ENCODE measurements at places on chromosomes 3 and 15.

- DNase-seq = no peak
Observed at GRCh38 chr15:59244337-59244736, 37.7 kb downstream of the LDHAL6B start.

- no peak for DNase-seq
Observed at GRCh38 chr3:56118968-56119367, 349.3 kb downstream of the ERC2 start.

DNA sequence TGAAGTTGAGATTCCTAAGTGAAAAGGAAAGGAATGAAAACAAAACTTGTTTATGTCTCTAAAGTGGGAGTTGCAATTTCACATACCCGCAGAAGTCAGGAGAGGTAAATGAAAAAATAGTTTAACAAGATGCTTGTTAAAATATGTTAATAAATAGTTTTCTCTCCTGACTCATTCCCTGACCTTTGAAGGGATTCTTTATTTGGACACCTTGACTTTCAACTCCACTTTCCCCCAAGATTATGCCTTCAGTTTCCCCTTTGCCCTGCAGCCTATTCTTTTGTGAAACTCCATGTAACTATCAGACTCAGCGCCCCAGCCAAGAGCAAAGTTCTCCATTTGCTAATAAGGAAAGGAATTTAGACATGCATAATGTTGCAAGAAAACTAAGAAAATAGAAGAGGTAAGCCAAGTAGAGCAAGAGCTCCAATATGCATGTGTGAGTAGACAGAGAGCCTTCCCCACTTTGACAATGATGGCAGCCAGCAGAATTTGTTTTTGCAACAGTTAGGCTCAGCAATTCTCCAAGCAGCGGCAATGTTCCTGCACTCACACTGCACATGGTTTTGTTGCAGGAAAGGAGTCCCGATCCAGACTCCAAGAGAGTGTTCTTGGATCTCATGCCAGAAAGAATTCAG, 61.2 kb downstream of the CD200 start:
- no peak for DNase-seq

GRCh38 chr3:123032057-123032456, 4.5 kb upstream of the SEMA5B start:
- DNase-seq = no peak

- DNase-seq = no peak
Observed at GRCh38 chr3:153618176-153618575, 456.1 kb downstream of the RAP2B start.

DNA sequence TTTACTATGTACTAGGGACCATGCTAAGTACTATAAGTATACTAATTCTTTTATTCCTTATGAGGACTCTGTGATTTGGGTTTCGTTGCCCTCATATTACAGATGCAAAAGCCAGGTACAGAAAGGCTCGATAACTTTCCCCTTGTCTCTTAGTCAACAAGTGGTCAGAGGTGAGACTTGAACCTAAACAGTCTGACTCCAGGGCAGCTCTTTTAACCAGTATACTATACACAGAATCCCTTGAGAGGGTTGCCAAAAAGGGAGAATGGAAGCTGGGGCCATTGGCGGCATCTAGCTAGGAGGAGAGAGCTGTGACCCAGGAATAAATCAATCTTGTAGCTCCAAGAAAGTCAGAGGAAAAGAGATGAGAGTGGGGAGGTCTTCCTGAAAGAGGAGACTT, 92.4 kb downstream of the TOP2B start:
- DNase-seq = no peak

All from body of pancreas (tissue), 4 donors.